Stimulated activated CD4-positive, alpha-beta T cell treated with anti-CD3 and anti-CD28 coated beads, Interleukin-1b, Interleukin-23, amount 100 ng/mL, for 1 hour (primary cell): ENCODE measurements at places on chromosomes 2 and 18.

DNA sequence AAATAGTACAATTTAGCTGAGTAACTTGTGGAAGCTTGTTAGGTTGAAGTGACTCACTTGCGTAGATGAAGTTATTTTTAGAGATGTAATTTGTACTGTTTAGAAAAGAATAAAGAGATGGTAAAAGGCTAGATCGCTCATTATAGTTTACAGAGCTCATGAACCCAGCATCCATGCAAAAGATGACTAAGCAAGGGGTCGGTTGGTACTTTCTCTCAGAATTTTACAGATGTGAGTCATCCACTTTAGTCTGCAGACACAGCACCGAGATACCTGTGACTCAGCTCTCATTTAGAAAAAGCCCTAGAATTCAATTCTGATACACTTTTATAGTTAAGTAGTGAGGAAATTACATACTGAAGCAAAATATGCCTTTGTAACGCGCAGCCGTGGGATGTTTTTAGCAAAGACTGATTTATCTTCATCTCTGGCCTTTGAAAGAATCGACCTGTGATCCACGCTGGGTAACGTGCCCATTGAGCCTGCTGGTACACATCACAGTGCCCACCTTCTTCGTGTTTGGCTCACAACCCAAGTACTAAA, 116.5 kb upstream of the FOSL2 start:
- peak; percentile 10 for DNase-seq

DNA sequence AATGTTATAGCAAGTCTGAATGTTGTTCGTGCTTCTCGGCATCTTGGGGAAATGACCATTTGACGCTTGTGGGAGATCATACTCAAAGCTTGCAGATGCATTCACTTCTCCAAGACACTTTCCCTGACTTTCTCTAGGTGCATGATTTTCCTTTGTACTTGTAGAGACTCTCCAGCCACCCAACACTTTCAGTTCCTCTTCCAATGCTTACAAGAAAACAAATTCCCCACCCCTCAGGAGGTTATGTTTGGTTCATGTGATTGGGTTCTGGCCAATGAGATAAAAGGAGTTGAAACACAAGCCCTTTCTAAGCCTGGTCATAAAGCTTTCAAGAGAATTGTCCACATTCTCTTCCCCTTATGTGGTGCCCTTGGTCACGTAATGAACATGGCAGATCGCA, 156.3 kb downstream of the EPHA4 start:
- DNase-seq, result no peak

- no peak for DNase-seq
Observed at GRCh38 chr2:4012197-4012596, 308.8 kb downstream of the DCDC2C start.

- no peak for DNase-seq
Observed at GRCh38 chr2:146990311-146991054, 854.3 kb upstream of the ACVR2A start.

DNA sequence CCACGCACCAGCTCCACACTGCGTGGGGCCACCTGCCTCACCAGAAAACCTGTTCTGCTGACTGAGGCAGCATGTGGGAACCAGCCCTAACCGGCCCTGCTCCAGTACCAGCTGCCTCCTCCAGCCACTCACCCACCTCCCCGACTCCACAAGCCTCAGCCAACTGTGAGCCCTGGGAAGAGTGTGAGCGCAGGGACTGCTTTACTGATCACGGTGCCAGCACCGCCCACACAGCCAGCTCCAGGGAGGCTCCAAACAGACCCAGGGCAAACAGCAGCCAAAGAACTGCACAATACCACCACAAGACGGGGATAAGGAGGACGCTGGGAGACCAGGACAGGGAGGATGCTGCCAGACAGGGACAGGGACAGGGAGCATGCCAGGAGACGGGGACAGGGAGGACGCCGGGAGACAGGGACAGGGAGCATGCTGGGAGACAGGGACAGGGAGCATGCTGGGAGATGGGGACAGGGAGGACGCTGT, 28.4 kb downstream of the EIPR1 start:
- DNase-seq, result no peak

- DNase-seq, result no peak
Observed at GRCh38 chr2:126801473-126801872, 97.2 kb upstream of the TEX51 start.

- no peak for DNase-seq
Observed at GRCh38 chr2:154697418-154698252, 860 bp upstream of the KCNJ3 start.

- DNase-seq, result no peak
Observed at GRCh38 chr2:165214093-165214492, 10.2 kb upstream of the SCN3A start.

DNA sequence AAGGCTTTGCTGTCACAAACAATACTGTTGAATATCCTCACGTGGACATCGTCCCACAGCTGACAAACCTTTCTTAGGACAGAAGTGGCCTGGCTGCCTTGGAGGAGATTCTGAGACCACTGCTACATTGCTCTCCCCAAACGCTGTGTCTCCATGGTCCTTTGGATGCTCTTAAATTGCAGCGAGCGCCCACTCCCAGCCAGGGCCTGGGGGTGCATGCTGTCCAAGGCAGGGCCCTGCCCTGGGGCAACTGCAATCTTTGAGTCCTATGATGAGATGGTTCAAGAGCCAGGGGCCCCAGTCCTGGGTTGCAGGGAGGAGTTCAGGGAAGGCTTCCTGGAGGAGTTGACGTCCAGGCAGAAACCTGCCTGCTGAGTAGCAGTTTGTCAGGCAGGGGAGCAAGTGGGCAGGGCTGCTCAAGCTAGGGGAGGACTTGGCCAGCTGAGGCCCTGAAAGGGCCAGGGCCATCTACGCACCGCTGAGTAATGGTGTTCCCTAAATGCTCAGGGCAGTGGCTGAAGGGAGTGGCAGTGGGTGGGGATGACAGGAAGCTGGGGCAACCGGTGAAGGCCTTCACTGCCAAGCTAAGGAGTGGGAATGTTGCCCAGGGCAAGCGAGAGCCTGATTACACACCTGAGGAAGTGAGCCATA, 10.8 kb upstream of the SDC1 start:
- no peak for DNase-seq

DNA sequence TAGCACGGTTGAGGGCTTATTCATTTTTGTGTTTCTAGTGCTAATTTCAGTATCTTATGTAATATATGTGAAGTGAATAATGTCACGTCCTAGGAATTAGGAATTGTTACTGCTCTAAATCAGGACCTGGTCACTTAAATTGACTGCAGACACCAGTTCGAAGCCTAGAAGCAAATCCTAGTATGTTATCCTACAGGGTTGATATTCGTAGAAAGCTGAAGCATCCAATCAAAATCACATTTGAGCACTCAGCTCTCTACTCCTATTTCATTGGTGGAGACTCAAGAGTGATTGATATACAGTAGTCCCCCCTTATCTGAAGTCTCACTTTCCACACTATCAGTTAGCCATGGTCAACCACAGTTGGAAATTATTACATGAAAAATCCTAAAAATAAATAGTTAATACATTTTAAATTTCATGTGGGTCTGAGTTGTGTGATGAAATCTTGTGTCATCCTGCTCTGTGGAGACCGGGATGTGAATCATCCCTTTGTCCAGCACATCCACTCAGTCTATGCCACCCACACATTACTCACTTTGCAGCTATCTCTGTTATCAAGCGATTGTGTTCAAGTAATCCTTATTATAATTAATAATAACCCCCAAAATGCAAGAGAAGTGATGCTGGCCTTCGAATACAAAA, 35.2 kb upstream of the SCN9A start:
- no peak for DNase-seq

GRCh38 chr2:191696001-191696400, 18.1 kb downstream of the NABP1 start:
- no peak for DNase-seq

- no peak for DNase-seq
Observed at GRCh38 chr2:9021563-9022211, 18.2 kb upstream of the MBOAT2 start.

DNA sequence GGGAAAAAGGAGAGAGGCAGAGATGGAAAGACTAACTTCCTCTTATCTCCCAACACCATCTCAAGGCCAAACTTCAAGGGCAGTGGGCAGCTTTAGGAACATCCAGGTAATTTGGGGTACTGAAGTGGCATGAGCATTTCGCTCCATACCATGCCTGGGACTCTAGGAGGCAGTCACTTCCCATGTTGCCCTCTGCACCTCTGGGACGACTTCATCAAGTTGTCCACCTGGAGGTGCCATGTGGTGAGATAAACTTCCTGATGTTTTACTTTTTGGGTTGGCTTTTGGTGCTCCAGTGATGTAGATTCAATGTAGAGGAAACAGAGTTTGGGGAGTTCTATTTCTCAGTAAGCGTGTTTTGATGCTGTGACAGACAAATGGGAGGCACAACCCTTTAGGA, 56.3 kb upstream of the UPP2 start:
- no peak for DNase-seq

DNA sequence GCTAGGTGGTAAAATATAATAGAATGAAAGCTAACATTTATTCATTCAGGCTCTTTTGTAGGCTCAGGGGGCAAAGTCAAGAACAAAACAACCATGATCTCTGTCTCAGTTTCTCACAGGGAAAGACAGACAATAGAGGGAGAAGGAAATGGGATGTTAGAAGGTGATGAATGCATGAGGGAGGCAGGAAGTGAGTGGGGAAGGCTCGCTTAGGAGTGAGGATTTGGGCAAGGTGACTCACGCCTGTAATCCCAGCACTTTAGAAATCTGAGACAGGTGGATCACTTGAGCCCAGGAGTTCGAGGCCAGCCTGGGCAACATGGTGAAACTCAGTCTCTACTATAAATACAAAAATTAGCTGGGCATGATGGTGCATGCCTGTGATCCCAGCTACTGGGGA, 88.4 kb downstream of the CTIF start:
- DNase-seq, result no peak

GRCh38 chr2:214774108-214774507, 35.4 kb downstream of the BARD1 start:
- no peak for DNase-seq

DNA sequence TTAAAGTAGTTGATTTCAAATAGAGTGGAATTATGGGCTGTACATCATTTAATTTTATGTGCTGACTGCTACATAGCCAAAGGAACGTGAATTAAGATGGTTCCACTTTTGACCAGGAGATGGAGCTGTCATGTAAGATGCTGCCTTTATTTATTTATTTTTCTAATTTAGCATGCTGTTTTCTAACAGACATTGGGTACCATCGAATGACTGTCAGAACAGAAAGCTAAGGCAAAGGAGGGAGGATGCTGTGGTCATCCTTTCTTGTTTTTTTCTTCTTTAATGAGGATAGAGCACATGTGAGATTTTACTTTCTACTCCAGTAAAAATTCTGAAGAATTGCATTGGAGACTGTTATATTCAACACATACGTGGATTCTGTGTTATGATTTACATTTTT, at the start of gene SCN2A:
Gene SCN2A, plus strand, starts transcription at position 185 of the 400 bp plus-strand sequence. CDS start 56,410 bp downstream, outside the sequence.
- DNase-seq, result no peak

GRCh38 chr2:174322746-174323145, 12.0 kb upstream of the SP9 start:
- no peak for DNase-seq

- no peak for DNase-seq
Observed at GRCh38 chr2:97713296-97714083, at the start of gene ZAP70. TSS of gene ZAP70 (plus strand) at chr2:97713576. CDS start at chr2:97724037, 10,461 bp downstream.

- no peak for DNase-seq
Observed at GRCh38 chr2:181126311-181126868, 146.0 kb downstream of the UBE2E3 start.

GRCh38 chr2:237701033-237701858, 73.9 kb downstream of the LRRFIP1 start:
- no peak for DNase-seq

- no peak for DNase-seq
Observed at GRCh38 chr2:10576456-10576855, 113.3 kb downstream of the NOL10 start.
